ENCODE measurements at places on chromosomes 6 and 20.

GRCh38 chr6:15495375-15495901 lies 167.4 kb downstream of the DTNBP1 start:
- DNase-seq = no peak

GRCh38 chr20:32510120-32510600 lies 75.0 kb downstream of the NOL4L start:
- DNase-seq = no peak

DNA sequence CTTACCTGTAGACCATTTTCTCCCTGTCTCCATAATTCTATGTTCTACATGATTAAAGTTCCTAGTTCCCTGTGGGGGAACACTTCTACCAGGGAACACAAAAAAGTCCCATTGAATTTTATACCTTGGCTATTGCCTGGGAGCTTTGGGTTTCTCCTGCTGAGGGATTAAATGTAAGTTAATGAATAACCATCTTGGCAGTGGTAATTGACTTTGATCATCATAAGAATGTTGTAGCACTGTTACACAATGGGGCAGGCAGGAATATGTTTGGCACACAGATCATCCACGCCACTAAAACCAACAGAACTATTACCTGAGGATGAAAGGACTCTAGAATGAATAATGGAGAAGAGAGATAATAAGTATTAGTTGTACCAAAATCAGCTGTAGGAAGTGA lies 1106.2 kb upstream of the GJE1 start:
- DNase-seq = no peak

- DNase-seq = no peak
Measured at GRCh38 chr6:85435851-85436250, 14.0 kb upstream of the NT5E start.

- DNase-seq = no peak
Measured at GRCh38 chr6:10532392-10532791, 11.2 kb downstream of the GCNT2 start.

DNA sequence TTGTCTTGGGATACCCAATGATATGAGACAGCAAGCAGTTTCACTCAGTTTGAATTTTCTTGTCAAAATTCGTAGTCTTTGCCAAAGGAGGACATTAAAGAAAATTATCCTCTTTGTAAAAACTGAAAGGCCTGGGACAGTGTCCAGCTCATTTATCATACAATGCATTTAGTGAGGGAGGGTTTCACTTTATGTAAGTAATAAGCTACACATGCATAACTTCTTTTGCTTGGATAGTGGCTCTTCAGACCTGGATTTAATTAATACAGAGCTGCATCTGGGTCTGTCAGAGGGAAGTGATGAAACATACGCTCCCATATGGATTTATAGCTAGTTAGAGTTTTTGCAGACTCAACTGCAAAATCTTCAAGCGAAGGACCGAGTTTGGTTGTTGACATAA lies 175.6 kb downstream of the PHACTR1 start:
- DNase-seq = no peak

GRCh38 chr6:98179606-98180005 lies 654.8 kb upstream of the POU3F2 start:
- no peak for DNase-seq

DNA sequence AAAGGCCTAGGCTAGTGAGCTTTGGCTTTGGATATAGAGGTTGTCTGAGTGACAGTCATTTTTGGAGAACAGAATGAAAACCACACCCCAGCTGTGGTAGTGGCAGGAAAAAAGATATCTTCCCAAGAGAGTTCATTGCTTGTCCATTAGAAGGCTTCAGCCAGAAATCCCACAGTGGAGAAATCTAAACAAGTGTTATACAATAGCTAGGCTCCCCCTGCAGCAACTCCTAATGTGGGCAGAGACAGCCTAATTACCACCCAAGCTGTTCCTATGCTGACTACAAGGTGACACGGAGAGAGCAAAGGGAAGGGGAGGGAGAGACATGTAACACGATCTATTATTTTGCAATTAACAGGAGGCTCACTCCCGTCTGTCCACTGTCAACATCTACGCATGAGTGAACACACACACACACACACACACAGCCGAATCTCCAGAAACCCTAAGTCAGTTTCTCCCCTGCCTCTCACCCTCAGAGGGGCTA lies 147.5 kb upstream of the TCF21 start:
- DNase-seq = no peak

- DNase-seq = no peak
Measured at GRCh38 chr6:123402052-123402451, 234.7 kb downstream of the TRDN start.

- no peak for DNase-seq
Measured at GRCh38 chr20:63693083-63693732, 3.2 kb upstream of the TNFRSF6B start.

DNA sequence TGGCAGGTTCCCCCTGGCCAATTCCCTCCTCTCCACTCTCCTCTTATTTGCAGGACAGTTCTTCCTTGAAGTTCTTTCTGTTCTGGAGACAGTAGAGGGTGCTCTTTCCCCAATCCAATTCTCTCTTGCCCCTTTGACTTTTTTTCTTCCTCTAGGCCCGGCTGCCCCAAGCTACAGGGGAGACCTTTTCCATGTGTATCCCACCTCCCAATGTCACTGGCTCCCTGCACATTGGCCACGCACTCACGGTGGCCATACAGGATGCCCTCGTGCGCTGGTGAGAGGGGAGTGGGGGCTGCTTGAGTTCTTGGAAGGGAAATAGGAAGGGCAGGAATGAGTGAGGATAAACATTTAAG lies 1.5 kb downstream of the VARS2 start:
- peak; percentile 58 for DNase-seq

GRCh38 chr20:20553541-20553940 lies 158.9 kb downstream of the RALGAPA2 start:
- no peak for DNase-seq

DNA sequence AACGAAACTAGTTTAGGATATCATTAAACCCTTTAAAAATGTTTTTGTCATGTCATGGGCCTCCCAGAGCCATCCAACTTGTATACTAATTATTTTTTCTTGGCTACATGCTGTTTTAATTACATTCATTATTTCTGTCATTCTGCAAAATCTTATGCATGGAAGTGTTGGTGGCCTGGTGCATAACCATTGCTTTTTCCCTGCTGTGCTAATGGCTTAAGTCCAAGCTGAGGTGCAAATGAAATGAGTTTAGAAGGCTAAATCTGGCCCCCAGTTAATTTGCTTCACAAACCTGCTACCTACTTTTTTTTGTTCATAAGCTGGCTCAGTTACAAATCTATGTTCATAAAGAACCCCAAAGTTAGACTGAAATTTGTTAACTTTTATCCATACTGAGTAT lies 1249.9 kb downstream of the EPHA7 start:
- no peak for DNase-seq

DNA sequence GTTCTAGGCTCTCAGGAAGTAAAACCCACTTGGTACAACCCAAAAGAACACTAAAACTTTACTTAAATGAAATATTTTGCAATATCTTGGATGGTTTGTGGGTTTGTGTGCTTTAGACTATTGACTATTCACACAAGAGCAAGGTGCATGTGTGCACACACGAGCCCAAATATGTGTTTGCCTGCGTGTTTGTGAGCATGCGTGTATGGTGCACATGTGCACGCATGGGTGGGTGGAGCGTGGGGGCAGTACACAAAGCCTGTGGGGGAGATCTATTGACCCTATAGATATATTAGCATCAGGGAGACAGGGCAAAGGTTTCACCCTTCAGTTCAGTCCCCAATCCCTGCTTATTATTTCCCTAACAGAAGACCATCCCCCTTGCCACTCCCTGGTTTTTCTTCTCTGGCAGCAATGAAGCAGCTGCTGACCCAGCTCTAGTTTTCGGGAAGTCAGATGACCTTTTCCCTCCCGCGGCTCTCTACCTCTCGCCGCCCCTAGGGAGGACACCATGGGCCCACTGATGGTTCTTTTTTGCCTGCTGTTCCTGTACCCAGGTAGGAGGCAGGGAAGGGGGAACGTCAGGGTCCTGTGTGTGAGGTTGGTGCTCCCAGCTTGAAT lies at the start of gene C2:
Gene C2, plus strand, starts transcription at position 476 of the 621 bp plus-strand sequence. Its CDS starts 36 bp downstream, at position 512.
- DNase-seq = no peak

DNA sequence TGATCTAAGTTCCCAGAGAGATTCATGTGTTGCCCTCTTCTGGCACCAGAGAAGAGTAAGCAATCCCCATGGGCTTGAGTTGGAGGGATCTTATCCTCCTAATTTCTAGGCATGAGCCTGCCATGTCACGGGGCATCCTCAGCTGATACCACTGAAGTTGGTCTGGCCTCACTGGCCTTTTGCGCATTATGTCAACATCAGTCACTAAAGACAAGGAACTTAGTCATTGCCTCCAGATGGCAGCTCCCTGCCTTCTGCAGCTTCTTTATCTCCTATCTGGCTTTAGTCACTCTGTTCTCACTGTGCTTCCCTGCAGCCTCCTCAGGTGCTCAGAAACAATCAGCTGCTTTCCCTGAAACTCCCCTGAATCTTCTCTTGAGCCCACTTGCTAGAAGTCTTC lies 312.2 kb downstream of the ADGRG6 start:
- no peak for DNase-seq

GRCh38 chr6:15391500-15391899 lies 145.6 kb downstream of the JARID2 start:
- no peak for DNase-seq
